Neural progenitor cell (in vitro differentiated cells): ENCODE measurements at places on chromosomes 6 and 20.
A peak's percentile ranks its signal among the peaks of the same experiment; 100 is the strongest.

- DNase-seq = no peak
Measured at GRCh38 chr6:33202799-33203198, 1.7 kb upstream of the HSD17B8 start.

DNA sequence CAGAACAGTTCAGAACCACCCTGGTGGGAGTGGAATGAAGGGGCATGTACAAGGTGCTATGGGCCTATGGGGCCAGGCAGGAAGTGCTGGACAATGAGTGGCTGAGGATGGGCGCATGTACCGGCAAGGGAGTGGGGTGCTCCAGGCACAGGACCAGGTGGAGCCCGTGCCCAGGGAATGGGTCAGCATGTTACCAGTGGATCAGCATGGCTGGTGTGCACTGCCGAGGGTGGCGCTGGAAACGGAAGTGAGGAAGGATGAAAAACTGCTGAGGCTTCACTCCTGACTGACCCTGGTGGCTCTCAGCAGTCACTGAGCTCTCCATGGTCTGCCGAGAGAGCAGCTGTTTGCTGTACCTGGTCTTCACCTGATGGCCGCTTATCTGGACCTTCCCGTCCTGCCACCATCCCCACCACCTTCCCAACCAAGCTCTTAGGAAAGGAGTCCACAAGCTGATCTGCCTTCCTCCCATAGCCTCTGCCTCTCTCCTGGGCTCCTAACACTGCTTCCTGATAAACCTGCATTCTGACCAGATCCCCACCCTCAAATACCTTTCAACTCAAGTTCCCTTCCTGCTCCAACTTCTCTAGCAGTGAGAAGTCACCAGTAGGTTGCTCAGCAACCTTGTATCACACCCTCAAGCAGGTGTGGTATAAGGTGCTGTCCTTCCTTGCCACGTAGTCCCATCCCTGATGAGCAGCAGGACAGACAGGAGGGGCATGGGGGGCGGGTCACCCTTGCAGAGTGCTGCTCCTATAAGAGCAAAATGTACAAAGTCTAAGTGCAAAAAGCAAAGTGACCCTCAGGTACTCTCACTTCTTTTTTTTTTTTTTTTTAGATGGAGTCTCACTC lies 7.1 kb downstream of the UQCC2 start:
- no peak for DNase-seq

GRCh38 chr20:58447511-58448391 lies 58.7 kb downstream of the VAPB start:
- DNase-seq = peak; percentile 75

GRCh38 chr6:145309842-145310535 lies 425.3 kb downstream of the EPM2A start:
- no peak for DNase-seq

DNA sequence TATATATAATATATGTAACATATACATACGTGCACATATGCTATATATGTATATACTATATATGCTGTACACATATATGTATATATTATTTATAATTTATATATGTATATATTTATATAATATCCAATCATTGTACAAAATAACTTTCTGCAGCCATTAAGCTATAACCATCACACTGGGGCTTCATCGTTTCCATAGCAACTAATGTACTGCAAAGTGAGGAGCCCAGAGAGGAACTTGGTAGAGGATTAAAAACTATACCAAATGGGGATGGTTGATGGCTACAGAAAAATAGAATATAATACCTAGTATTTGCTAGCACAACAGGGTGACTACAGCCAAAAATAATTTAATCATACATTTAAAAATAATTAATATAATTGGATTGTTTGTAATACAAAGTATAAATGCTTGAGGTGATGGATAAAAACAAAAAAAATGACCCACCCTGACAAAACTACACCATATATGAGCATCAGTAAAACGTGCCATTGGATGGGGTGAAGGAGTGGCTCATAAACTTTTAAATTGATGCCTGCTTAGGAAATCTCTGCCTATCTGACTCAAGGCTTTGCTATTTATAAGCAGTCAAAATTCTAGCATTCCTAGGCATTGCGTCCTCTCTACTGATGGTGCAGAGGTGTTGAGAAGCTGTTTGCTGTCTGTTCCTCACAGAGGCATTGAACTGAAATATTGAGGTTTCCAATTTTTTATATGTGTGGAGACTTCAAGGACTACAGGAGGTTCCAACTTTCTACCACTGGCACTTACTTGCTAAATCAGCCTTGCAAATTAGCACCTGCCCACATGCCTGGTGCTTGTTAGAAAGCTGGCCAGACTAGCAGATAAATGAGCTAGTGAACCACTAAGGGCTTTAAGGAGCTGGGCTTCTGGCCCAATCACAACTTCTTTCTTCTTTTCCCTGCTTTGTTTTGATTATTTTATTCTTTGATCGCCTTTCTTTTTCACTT lies 190.1 kb downstream of the SCP2D1 start:
- DNase-seq = no peak

DNA sequence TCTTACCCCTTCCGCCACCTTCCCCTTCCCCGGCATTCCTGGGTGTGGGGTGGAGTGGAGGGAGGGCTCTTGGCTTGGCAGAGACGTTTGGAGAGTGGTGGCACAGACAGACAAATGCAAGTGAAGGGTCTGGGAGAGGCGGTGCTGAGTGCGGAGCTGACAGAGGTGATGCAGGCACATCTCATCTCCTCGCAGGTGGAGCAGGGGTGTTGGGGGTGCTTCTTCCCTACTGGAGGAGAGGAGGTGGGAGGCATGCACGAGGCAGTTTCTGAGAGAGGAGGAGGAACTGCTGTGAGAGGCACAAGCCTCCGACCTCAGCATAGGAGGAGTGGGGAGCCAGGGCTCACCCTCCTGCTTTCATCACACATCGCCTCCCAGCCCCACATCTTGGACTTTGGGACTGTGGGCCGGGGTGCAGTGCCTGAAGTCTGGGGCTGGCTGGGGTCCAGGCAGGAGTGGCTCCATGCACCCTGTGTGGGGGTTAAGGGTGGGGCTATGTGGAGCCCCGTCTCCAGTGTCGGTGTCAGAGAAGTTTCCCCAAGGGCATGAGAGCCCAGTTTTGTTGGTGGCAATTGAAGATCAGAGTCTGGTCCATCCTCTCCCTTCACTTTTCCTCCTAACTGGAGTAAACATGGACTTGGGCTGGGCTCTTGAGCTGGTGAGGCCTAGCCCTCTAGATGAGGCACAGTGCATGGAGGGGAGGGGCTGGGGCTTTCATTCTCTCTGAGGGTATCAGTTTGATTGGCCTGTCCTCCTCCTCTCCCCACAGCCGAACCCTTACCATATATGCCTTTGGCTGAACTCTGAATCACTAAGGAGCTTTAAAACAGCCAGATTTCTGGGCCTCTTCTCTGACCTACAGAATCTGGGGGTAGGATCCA lies 20.2 kb upstream of the SLC22A7 start:
- DNase-seq = peak; percentile 44

- DNase-seq = no peak
Measured at GRCh38 chr20:4234128-4234527, 218.8 kb upstream of the RNF24 start.

DNA sequence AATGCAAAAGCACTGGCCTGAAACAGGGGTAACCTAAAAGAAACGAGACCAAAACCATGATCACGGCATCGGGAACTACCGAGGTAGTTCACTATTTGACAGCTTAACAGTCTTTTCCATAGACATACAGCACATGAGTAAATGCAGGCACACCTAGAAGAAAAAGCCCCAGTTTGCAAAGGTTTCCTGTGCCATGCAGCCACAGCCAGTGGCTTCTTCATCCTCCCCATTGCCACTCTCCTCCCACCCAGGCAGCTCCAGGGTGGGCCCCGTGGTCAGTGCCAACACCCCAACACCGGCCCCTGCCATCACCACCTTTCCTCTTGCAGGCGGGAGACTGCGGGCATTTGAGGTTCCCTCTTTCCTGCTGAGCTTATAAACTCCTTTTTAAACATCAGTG lies 115.4 kb downstream of the SLC23A2 start:
- no peak for DNase-seq

- no peak for DNase-seq
Measured at GRCh38 chr20:38126146-38126921, 38.7 kb downstream of the TGM2 start.

- DNase-seq = no peak
Measured at GRCh38 chr6:11929241-11929835, 82.8 kb upstream of the HIVEP1 start.

GRCh38 chr6:169961772-169962561 lies 210.5 kb downstream of the ERMARD start:
- peak; percentile 72 for DNase-seq

- no peak for DNase-seq
Measured at GRCh38 chr6:3781504-3781903, 30.0 kb upstream of the PXDC1 start.

- DNase-seq = no peak
Measured at GRCh38 chr6:91681296-91681695, 1094.4 kb upstream of the MAP3K7 start.

- DNase-seq = no peak
Measured at GRCh38 chr6:154252678-154253077, 103.9 kb downstream of the IPCEF1 start.

DNA sequence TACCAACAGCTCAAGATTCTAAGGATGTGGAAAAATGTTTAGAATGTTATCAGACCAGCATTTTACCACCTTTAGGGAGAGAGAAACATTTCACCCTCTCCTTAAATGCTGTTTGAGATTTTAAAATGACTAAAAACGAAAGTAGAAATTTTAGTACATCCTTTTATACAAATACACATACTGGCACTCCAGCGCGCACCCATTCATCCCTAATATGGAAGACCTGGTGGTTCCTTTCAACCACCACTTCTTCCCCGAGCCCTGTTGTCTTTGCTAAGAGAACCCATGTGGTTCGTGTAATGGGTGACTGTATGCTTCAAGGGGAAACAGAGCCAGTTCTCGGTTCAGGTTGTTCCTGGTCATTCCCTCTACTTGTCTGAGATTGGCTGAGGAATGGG lies 21.3 kb downstream of the SPATA2 start:
- DNase-seq = no peak

GRCh38 chr6:3612341-3613041 lies 139.0 kb downstream of the PXDC1 start:
- DNase-seq = no peak

DNA sequence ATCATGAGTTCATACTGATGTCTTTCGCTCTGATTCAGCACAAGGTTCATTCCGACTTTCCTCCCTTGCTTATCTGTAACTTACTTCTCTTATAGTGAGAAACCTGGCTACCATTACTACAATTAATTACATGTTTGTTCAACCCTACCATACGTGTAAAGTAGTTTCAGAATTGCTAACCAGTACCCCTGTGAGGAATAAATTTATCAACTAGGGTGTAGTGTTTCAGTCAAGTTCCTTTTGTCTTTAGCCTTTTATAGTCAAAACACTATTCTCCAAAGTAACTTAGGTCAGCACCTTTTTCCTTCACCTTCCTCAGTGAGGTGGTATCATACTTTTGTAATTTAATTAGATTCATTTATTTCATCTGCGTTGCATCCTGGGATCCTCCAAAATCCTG lies 64.9 kb downstream of the MAP3K4 start:
- DNase-seq = no peak

- no peak for DNase-seq
Measured at GRCh38 chr6:137363805-137364138, 130.4 kb downstream of the OLIG3 start.

DNA sequence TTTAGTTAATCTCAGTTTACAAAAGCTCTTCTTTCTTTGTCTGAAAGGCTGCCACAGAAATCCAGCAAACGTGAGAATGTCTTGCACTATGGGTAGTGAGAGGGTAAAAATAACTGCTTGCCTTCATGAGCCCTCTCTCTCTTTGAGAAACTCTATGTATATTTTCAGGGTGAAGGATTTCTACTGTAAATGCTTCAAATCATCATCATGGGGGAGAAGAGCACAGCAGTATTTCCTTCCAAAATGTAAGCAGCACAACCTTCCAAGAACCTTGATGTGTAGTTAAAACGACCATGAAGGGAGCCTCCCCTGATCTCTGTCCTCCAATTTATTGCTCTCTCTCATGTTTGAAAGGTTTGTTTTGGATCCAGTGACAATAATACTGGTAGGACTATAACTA lies 141.3 kb upstream of the CENPW start:
- peak; percentile 50 for DNase-seq

DNA sequence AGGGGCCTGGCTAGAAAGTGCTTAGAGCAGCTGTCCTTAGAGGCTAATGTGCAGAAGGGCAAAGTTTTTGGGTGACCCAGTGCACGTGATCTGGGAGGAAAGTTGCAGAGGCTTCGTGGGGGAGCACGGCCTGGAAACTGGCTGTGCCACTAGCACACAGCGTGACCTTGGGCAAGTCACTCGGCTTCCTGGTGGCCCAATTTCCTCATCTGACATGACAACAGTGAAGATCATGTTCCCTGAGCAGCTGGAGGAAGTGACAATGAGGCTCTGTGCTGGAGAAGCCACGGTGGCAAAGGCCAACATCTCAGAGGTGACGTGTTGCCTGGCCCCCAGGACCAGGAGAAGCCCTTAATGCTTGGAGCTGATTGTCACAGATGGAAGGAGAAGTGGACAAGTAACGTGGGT lies 99.5 kb downstream of the FOXC1 start:
- no peak for DNase-seq

DNA sequence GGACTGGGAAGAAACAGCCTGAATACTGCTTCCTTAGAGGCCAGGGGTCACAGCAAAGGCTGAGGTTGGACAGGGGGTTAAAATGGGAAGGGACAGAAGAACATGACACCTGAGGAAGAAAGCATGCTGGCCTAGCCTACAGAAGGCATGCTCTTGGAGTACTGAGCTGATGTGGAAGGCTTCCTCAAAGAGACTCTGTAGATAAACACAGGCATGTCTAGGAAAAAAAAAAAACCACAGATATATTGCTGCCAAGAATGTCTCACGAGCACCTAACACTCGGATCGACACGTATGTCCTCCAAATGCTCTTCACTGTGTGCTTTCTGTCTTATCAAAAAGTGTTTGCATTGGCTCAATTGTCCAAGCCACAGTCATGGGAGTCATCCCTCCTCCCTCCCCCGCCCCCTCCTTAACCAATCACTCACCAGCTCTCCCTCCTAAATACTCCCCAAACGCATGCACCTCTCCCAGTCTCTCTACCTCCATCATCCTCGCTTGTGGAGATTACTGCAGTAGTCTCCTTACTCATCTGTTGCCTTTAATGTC lies 101.1 kb upstream of the LRFN2 start:
- no peak for DNase-seq

DNA sequence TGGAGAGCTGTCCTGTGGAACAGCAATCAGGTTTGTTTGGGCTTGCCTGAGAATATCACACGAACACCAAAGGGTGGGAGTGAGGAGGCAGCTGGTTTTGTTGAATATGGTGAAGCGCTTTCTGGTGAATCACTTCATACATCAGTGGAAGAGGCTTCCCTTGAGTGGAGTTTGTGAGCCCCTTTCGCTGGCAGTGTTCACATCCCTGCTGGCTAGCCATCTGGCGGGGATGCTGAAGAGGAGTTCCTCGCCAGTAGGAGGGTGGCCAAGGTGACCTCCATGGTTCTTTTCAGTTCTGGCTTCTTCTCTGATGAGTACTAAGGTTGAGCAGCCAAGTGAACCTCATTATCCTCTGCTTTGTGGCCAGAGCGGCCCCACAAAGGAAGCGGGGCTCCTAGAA lies 37.7 kb upstream of the RNF8 start:
- no peak for DNase-seq

DNA sequence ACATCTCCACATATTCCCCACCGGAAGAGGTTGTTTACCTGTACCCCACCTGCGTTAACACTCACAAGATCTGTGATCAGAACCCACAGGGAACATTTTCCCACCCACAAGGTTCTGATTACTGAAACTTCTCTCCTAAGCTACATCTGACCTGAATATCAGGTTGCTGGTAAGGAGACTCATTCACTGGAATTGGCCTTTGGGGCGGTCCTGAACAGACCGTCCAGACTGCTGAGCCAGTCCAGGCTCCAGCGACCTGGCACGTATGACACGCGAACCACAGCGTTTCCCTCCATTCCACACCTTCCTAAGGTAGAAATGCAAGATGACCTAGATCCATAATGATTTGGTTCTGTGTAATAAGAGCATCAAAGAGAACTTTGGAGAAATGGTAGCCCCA lies 9.8 kb downstream of the VGLL2 start:
- no peak for DNase-seq
